ENCODE measurements at places on chromosomes 4 and X.

DNA sequence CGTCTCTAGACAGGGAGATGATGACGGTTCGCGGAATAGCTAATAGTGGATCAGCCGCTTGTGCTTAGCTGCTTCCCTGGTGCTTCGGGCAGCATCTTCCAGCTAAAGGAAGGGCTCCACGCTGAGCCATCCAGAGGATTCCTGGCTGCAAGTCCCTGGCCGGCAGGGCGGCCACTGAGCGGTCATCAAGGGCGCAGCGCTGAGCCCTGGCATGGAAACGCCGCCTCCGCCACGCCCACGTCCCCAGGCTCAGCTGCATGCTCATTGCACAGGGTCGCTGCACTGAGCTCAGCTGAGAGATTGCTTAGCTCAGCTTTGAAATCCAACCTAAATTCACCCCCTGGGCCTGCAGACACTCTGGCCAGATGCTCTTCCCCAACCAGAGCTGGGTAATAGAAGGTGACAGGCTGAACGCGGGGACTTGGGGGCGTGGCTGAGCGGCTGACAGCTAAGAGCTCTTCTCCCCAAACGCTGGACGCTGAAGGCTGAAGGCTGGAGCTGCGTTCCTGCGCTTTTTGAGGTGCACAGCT lies 118.2 kb upstream of the KIT start:
- DNase-seq = no peak

DNA sequence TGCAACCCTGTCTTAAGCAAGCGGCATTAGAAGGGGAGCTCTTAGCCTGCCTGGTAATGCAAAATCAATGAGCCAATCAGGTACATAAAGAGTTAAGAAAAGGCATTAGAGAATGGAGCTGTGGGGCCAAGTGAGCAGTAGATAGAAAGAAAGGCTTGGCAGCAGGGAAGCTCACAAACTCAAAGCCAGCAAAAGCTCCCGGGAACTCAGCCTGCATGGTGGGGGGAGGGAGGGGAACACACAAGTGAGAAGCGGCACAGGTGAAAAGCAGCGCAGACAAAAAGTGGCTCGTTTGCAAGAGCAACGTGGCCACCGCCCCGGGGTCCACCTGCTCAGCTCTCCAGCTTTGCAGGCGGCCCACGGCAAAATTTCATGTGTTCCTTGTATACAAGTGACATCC lies 818.5 kb downstream of the FAM133A start:
- DNase-seq = no peak

DNA sequence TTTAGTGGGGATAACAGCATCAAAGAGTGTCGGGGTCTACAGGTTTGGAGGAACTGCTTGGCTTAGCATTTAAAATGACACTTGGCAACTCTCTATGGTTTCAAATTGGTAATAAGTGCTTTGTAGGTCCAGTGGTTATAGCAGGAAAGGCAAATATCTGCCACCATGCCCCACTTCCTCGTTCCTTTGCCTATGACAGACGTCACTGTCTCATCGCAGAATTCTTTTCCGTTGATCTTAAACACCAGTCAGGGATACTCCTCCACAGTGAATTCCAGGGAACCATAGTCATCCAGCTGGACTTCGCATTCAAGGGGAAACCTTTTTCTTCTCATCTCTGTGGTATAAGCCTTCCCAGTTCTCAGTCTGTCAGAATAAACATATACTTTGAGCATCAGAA lies 319.1 kb downstream of the GPAT3 start:
- no peak for DNase-seq

- no peak for DNase-seq
Observed at GRCh38 chr4:61205066-61205465, 4.9 kb downstream of the ADGRL3 start.

DNA sequence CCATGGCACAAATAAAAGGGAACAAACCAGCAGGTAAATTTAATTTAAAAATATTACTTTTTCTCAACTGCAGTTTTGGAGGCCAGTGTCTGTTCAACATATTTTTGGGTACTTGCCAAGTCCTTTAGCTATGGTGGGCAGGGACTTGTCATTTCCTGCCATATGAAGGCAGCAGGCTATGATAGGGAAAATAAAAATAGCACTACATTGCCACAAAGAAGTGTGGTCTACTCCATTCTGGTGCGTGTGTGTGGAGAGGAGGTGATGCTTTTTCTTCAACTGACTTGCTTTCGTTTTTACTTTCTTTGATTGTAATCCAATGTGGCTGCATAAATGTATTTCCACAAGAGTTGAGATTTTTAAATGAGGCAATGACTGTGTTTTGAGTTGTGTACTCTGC lies 17.2 kb downstream of the GPR174 start:
- DNase-seq = no peak

Measured in cerebellum (tissue), 4 donors.